ENCODE measurements at places on chromosomes 13 and 19.

DNA sequence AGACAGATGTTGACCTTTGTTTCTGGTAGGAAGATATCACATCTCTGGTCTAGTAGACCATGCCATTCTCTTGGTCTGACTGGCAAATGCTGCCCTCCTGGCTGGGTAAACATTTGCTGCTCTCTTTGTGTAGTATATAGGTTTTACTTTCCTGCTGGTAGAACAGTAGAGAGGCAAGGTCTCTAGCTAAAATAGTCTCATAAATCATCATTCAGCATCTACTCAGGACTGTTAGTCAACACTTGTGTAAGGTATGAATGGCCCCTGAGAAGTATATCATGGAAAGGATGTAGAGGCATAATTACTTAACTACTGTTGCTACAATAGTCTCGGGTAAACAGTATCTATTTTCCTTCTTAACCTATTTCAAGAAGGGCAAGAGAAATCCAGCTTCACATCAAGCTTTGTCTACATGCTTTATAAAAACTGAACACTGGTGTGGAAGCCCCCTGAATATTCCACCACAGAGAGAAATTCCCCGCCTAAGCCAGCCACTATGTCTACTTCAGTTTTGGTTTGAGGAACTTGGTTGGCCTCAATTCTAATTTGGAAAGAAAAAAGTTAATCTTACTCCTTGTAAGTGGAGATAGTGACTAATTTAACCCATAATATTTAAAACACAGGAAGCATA is 18.4 kb upstream of the MYCBP2 start:
- DNase-seq = no peak

DNA sequence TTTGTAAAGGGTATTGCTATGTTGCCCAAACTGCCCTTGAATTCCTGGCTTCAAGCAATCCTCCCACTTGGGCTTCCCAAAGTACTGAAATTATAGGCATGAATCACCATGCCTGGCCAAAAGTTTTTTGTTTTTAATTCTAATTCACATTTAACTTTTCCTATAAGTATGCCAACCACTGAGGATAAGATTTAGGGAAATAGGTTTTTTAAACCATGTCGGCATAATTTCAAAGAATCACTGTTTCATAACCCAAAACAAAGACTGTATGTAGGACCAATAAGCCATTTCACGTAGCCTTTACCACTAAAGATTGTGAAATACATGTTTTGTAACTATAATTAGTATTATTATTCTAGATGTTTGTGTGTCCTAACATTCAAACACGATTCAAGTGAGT is 8.2 kb downstream of the ZDHHC20 start:
- no peak for DNase-seq

DNA sequence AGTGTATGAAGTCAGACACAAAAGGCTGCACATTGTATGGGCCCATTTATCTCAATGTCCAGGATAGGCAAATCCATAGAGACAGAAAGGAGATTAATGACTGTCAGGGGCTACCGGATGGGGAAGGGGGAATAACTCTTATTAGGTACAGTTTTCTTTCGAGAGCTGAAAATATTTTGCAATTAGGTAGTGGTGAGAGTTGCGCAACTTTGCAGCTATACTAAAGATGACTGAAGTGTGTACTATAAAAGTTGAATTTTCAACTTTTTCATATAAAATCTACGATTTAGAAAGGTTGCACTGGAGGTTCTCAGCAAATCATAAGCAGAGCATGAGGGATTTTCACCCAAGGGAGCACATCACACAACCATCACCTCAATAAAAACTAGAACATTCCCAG is 16.1 kb upstream of the SLC15A1 start:
- DNase-seq = no peak

GRCh38 chr19:4531562-4532165 is 3.4 kb downstream of the PLIN5 start:
- no peak for DNase-seq

GRCh38 chr13:23899555-23899954 is 2.3 kb upstream of the C1QTNF9B start:
- DNase-seq = no peak

DNA sequence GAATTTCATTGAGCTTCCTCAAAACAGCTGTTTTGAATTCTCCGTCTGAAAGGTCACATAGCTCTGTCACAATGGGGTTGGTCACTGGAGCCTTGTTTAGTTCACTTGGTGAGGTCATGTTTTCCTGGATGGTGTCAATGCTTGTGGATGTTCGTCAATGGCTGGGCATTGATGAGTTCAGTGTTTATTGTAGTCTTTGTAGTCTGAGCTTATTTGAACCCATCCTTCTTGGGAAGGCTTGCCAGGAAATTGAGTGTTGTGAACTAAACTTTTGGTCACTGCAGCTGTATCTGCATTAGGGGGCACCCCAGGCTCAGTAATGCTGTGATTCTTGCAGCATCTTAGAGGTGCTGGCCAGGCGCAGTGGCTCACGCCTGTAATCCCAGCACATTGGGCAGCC is 22.0 kb downstream of the BLOC1S3 start:
- DNase-seq = no peak

- DNase-seq = no peak
Measured at GRCh38 chr19:13164343-13165161, 14.3 kb downstream of the IER2 start.
